ENCODE measurements at places on chromosomes 5 and 9.

DNA sequence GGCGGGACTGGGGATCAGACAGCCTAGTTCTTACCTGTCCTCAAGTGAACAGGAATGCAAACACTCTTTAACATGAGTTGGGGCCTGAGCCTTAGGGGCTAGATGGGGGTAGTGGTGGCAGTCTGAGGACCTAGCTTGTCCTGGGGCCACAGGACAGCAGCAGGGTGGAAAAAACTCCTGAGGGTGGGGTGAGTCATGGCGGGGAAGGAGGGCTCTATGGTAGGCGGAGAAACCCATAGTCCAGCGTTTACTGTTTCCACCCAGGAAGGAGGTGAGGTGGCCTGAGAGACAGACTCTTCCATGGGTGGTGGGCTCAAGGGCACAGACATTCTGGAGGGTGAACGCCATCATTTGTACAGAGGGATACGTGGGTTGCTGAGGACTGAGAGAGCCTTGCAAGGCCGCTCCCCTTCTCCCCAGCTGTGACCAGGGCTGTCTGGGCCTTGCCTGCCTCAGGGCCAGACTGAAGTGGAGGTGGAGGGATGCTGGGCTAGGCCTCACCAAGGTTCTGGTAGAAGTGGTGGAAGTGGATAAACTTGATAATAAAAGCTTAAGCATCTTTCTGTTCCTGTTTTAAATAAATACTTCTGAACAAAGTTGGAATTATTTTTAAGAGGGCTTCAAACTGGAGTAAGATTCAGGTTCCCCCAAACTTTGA lies 1.1 kb upstream of the TSPAN17 start:
- DNase-seq, result no peak

DNA sequence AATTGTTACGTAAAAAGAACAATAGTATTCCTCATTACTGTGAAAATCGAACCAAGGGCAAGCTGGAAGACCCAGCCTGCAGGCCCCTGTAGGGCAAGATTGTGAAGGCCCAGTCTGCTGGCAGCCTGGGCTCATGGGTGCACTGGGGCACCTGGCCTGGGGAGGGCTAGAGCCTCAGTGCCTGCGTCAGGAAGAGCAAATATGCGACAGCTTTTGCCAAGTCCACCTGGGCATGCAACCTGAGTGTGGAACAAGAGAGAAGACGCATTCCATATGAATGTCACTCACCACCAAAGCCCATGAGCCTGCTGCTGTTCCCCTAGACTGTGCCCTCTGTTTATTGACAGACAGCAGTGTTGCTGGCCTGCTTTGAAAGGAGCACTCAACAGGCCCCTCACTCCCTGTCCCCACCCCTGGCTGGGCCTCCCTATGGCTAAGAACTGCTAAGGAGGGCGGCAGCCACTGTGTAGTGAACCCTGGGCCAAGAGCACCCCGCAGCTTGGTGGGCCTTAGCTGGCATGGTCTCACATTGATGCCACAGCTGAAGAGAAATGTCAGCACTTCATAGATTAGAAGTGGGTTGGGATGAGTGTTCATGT lies 28.2 kb downstream of the PSD2 start:
- DNase-seq, result no peak

DNA sequence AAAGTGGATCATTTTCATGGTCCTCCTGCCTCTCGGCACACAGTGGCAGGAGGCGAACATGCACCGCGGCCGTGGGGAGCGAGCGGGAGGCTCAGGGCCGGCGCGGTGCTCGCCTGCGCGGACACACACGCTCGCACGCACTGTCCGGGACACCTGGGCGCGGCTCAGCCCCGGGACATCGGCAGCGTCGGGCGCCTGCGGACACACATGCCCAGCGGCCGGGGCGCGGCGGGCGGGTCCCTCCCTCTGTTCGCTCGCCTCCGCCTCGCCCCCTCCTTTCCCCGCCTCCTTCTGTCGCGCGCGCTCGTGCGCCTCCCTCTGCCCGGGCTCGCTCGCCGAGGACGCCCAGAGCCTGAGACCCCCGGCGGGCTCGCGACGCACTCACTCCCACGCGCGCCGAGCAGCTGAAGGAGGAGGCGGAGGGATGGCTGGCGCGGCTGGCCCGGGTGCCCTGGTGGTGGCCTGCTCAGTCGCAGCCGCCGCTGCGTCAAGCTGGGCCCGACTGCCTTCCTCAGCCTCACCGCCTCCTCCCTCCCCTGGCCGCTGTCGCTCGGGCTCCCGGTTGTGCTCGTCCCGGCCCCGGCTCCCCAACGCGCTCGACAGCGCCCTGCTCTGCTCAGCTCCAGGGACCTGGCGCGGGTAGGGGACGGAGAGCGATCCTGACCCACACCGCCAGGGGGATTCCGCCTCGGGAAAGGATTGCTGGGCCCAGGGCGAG lies at the start of gene FRMD3:
Gene FRMD3, minus strand, starts transcription at position 230 of the 718 bp plus-strand sequence. Its CDS starts 170 bp downstream, at position 60.
- no peak for DNase-seq

DNA sequence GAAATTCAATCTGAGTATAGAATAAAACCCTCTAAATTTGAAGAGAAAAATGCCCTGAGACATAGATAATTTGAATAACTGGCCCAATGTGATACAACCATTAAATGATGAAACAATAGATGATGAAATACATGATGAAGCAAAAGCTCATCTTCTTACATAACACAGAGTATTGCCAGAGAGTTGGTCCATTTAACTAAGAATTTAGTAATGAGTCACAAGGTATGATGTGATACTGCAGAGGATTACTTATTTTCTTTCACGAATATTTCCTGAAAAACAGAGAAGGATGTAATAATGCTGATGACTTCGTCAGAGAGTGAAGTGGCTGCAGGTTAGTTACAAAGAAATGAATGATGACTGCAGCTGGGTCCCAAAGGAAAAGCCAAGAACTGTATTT lies 379.3 kb downstream of the CDH12 start:
- no peak for DNase-seq

GRCh38 chr5:98570661-98571191 lies 202.7 kb upstream of the RGMB start:
- DNase-seq, result no peak

DNA sequence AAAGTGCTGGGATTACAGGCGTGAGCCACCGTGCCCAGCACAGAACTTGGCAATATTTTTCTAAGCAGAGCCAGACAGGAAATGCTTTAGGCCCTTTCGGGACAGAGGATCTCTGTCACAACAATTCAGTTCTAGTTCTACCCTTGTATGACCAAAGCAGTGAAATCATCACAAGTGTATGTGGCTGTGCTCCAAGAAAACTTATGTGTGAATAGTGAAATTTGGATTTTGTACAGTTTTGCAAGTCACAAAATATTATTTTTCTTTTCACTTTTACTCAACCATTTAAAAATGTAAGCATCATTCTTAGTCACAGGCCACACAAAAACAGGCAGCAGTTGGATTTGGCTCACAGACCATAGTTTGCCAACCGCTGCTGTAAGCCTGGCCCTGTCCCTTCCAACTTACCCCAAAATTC lies 20.4 kb upstream of the PRUNE2 start:
- DNase-seq, result no peak

DNA sequence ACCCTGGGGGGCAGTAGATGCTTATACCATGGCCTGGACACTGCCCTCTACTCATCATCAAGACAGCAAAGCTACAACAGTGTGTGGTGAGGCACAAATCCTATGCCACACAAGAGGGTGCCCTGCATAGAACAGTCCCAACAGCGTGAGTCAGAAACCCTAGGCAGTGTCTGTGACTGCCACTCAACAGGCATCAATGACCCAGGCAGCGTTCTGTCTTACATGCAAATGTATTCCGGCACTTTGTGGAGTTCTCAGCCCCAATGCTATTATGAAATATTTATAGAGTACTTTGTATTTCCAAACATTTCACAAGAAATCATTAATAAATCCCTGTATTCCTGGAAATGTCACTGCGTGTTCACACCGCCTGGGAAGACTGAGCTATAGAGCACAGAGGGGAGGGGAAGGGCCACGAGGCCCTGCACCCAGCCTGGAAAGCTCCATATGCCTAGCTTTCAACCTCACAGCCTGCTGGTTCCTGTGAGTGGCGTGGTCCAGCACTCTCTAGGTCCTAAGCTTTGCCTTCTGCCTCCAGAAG lies 77.7 kb downstream of the NIPSNAP3B start:
- no peak for DNase-seq

GRCh38 chr9:72933730-72934665 lies 18.9 kb downstream of the ALDH1A1 start:
- no peak for DNase-seq

DNA sequence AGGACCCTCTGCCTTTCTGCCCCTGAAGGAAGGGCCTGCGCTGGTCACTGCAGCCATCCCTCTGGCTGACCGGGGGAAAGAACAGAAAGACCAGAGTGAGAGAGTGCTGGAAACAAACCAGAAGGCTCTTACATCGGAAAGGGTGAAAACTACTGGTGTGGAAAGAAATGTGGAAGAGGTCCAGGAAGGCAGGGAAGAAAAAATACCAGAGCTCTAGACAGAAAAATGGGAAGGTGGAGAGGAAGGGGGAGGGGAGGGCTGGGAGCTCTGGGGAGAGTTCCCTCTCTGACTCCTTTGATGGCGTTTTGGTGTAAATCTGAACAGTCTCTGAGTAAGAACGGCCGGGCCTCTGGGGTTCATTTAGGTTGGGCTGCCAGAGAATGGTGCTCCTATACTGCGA lies 47.7 kb downstream of the COL23A1 start:
- DNase-seq, result no peak

- DNase-seq, result no peak
Measured at GRCh38 chr5:68380078-68380477, 164.5 kb downstream of the PIK3R1 start.

DNA sequence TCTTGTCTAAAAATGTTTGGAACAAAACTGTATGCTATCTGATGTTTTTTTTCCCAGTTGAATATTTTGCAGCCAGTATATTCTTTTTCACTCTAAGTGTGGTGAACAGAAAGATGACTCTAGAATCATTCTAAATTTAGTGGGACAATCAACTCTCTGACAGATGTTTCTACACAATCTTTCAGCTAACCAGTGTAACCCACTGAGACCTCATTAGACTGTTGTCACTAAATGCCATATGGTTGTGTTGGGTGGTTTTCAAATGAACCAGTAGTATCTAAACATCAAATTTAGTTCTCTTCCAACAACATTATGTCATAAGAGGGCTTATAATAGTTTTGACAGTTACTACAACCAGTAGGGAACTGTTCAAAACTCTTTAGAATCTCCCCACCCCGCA lies 129.6 kb upstream of the PRLR start:
- DNase-seq, result no peak

DNA sequence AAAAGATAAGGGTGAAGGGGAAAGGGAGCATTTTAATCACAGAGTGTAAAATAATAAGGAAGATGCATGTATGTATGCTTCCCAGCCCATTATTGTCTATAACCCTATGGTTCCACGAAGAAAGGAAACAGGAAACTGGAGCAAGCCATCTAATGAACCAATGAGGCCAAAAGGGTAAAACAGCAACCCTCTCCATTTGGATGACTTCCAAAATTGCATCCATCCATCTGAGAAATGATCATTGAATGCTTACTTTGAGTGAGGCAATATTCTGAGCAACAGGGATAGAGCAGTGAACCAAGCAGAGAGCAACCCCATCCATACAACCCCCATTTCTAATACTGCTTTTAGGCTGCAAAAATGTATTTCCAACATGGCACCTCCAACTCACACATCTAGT lies 46.9 kb downstream of the ARL15 start:
- no peak for DNase-seq

DNA sequence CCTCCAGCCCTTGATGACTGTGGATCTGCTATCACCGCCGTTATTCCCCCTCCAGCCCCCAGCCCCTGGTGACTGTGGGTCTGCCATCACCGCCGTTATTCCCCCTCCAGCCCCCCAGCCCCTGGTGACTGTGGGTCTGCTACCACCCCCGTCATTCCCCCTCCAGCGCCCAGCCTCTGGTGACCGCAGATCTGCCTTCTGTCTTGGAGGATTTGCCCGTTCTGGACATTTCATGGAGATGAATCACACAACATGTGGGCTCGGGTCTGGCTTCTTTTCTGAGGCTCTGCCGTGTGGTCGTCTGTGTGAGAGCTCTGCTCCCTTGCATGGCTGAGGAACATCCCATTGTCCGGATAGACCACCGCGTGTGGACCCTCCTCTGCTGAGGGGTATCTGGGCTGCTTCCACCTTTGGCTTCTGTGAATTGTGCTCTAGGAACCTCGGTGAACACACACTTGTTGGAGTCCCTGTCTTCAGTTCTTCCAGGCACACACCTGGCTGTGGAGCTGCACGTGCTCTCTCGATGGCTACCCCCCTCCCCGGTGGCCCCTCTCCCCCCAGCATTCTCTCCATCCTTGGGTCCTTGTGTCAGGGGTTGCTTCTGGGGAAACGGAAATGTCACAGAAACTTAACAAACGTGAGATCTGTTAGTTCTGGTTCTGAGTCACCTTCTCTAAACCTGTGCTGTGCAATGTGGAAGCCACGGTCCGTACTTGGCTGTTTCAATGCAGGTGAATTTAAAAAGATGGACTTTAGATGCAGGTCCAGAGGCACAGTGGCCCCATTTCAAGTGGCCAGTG lies 105.3 kb upstream of the COL5A1 start:
- no peak for DNase-seq

DNA sequence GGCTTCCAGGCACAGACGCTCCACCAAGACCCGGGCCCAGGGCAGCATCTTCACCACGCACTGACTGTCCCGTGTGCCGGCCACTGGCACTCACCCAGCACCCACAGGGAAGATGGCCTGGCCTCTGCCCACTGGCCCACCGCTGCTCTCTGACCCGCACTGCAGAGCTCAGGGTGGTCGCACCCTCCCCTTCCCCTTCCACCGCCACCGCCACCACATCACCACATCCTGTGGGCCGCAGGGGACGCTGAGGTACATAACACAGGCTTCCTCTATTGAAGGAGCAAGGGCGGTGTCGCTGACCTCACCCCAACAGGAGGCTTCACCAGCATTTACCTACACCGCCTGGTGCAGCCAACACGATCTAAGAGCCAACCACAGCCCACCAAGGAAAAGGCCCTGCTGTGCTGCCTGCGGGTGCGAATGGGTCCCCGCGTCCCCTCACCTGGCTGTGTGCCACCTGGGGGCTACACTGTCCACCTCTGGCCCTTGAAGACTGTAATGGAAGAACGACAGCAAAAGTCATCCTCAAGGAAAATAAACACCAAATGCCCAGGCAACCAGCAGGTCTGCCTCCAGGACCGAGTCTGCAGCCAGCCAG lies 101.8 kb downstream of the CAMSAP1 start:
- no peak for DNase-seq

- no peak for DNase-seq
Measured at GRCh38 chr9:93234600-93234999, 50.7 kb downstream of the WNK2 start.

DNA sequence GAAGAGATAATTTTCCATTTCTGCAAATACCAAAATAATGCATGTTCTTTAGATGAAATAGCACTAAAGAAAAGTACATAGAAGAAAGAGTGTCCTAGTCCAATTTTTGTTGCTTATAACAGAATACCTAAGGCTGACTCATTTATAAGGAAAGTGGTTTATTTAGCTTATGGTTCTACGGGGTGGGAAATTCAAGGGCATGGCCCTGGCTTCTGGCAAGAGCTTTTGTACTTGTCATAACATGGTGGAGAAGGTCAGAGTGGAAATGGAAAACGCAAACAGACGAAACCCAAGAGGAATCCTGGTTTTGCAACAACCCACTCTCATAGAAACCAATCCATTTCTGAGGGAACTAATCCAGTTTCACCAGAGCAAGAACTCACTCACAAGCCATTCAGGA lies 283.7 kb downstream of the CSNK1G3 start:
- no peak for DNase-seq

GRCh38 chr9:112493393-112494137 lies 6.9 kb downstream of the KIAA1958 start:
- DNase-seq, result no peak

GRCh38 chr5:94010814-94011213 lies 269.4 kb upstream of the POU5F2 start:
- DNase-seq, result no peak

GRCh38 chr9:115114546-115114945 lies 3.4 kb downstream of the TNC start:
- no peak for DNase-seq

Measured in stimulated activated CD4-positive, alpha-beta T cell treated with anti-CD3 and anti-CD28 coated beads, Interleukin-15, amount 100 ng/mL, for 1 hour (primary cell).